NCI-H460 (cell line): ENCODE measurements at places on chromosomes 4 and X. TPM values are rescaled to one million over a fixed set of nuclear protein-coding genes. Genes with fewer than 3 reads are reported as not detected.
A peak's percentile ranks its signal among the peaks of the same experiment; 100 is the strongest.

DNA sequence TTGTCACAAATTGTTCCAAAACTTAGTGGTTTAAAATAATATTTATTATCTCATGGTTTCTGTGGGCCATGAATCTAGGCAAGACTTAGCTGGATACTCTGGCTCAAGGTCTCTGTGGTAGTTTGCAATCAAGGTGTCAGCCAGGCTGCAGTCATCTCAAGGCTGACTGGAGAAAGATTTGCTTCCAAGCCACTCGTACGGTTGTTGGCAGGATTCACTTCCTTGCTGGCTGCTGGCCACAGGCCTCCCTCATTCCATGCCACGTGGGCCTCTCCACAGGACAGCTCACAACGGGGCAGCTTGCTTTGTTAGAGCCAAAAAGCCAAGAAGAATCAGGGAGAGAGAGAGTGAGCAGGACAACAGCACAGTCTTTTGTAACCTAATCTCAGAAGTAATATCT, 101.4 kb downstream of the WWC2 start:
- no peak for DNase-seq

GRCh38 chr4:8303485-8304281, 34.1 kb downstream of the HTRA3 start:
- peak; percentile 61 for DNase-seq

GRCh38 chrX:33161829-33162228, 49.5 kb downstream of the DMD start:
- no peak for DNase-seq

DNA sequence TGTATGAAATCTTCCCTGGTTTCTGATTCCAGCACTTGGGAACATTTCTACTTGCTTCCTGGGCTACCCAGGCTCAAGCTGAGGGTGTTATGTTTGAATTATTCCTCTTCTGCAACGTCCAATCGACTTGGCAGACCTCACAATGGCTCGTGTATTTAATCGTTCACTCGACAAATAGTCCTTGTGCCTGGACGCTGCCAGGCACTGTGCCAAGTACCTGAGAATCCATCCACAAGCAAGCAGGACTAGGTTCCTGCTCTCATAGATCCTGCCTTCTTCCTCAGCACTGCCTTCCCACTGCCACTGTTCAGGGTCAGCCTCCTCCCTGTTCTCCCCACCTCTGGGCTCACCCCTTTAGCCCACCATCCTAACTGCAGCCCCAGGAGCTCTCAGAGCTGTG, 113.3 kb downstream of the EFNB1 start:
- DNase-seq = no peak

The ASB9 gene
- 24.5 and 28.4 TPM in 2 replicates for total RNA-seq

GRCh38 chr4:176838601-176839433, 46.1 kb upstream of the VEGFC start:
- no peak for DNase-seq

- DNase-seq = no peak
Measured at GRCh38 chrX:40719218-40719617, 16.1 kb downstream of the MED14 start.

The EMD gene
- total RNA-seq = 85.8 and 98.2 TPM in 2 replicates
